ENCODE measurements at places on chromosomes 16 and 17. TPM values are rescaled to one million over a fixed set of nuclear protein-coding genes. Genes with fewer than 3 reads are reported as not detected.

The P4HB gene
- 636 TPM for total RNA-seq

- peak; percentile 85 for DNase-seq
Observed at GRCh38 chr17:31579265-31579664, 187.8 kb downstream of the RAB11FIP4 start.

The ERAL1 gene
- total RNA-seq = 47.1 TPM

The ST6GALNAC1 gene
- 0.76 TPM for total RNA-seq

The STX1B gene
- total RNA-seq = 3.9 TPM

DNA sequence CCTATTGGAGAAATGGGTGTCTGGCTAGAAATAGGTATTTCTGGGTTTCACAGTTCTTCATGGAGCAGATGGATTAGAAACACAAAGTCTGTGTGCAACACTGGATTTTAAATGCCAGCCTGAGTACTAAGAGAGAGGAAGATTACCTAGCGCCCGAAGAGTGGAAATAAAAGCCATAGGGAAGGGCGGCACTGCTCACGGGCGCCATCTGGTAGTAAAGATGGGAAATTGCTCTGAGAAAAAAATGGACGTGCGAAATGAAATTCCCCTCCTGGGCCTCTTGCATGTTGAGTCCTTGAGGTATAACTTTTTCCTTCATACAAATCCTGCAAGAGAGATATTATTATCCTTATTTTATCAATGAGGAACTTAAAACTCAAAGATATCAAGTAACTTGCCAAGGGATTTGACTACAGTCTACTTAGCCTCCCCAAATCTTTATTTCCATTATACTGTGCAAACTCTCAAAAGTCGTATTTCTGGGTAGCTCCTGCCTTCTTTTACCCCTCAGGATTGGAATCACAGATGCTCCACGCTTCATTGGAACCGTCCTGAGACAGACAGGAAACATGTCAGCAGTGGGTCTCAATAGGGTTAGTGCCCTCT lies 72.8 kb downstream of the MMD start:
- peak; percentile 32 for DNase-seq

The MPV17L gene
- total RNA-seq = not detected

The DNASE1L2 gene
- 7.3 TPM for total RNA-seq

GRCh38 chr17:6495450-6496115 lies 51.3 kb downstream of the PIMREG start:
- no peak for DNase-seq

DNA sequence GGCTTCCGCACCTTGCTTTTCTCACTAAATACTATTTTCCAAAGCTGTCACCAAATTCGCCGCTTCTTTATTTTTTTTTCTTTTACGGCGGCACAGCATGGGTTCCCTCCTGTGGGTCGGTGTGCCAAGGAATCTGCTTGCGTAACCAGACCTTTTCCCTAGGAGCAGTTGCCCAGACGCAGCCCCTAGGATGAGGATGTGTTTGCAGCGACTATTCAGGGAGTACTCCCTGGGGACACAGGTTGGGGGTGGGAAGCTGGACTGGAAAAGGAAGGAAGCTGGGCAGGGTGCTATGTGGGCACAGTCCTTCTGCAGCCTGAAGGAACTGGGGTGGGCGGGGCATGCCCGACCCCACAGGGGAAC lies 49.0 kb upstream of the ZCCHC14 start:
- DNase-seq = no peak

The RNU2-1 gene
- 4,274 TPM for total RNA-seq

The KRTAP4-4 gene
- not detected for total RNA-seq

The NOTUM gene
- total RNA-seq = not detected

- no peak for DNase-seq
Observed at GRCh38 chr16:50980666-50981065, 170.4 kb downstream of the SALL1 start.

DNA sequence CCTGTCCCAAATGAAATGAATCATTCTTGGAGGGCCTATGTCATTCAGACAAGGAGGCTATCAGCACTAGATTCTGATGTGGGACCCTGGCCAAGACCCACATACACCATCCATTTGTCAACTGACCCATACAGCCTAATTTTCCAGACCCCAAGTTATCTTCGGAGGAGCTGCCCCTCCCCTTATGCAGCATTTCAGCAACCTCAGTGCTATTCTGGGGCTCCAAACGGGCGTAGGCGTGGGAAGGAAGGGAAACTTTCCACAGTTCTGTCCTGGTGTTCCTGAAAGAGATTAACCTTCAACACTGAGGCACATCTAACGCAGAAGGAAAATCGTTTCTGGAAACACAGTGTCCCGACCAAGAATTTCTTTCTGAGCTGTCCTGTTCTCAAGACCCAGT lies 86.7 kb downstream of the MYH11 start:
- no peak for DNase-seq

DNA sequence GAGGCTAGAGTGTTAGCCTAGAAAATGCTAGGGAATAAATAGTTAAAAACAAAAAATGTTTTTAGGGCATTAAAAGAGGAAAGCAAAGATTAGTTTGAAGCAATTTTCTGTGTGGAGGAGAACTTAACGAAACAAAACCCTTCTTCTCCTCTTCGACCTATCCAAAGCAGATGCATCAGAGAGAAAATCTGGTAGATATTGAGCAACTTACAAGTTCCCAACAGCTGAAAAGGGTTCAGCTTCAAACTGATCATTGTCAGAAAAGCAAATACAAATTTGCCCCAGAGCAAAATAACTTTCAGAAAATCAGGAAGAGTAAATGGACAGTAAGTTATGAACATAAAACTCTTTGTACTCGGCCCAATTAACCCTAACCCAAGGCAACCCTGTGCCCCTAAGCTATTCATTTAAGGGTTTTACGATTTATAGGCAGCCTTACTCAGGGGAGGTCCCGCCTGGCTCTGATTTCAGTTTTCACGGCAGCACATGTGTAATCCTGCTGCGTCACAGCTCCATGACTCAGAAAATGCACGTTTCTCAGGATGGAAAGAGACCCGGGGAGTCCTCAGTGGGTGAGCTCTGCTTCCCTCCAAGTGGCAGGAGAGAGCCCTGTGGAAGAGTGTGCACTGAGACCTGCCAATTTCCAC lies 405.7 kb upstream of the SALL1 start:
- DNase-seq = no peak

GRCh38 chr16:87332150-87332549 lies 15.0 kb upstream of the C16orf95 start:
- no peak for DNase-seq

- DNase-seq = no peak
Observed at GRCh38 chr17:78174870-78175642, 6.7 kb downstream of the SYNGR2 start.

The CLEC18A gene
- total RNA-seq = 1.3 TPM

The PIRT gene
- not detected for total RNA-seq

GRCh38 chr16:66894055-66894454 lies 13.7 kb downstream of the PDP2 start:
- DNase-seq = no peak

GRCh38 chr17:73795730-73796129 lies 151.5 kb upstream of the SDK2 start:
- no peak for DNase-seq

- no peak for DNase-seq
Observed at GRCh38 chr16:57800200-57801097, 1.8 kb downstream of the KIFC3 start.

DNA sequence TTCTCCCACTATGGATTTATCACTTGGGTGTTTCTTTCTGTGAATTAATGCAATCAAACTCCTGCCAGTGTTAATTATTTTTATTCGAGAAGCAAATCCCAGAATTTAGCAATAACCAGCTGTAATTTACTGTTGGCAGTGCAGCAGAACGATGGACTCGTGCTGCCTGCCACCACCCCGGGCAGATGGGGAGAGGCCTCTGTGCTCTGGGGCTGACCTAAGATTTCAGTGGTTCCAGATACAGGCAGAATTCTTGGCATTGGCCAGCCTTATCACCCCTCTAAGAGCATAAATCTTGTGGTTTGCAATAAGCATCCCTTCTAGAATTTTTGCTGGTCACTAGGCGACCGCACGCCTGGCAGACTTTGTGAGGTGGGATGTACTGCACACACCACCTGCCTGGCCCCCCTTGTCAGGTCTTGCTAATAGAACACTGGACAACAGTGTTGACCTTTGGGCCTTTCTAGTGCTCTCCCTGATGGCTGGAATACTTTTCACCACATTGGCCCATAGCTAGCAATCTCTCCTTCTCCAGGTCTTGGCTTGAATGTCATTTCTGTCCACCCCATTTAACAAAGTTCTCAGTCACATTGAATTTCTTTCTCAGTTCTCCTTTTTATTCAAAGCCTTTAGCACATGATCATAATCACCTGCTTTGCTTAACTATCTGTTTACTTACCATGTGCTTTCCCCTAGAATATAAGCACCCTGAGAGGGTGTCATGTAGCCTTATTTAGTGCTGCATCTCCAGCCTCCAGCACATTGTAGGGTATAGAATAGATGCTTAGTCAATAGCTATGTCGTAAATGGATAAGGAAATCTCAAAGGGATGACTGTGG lies 122.1 kb upstream of the DYNLRB2 start:
- no peak for DNase-seq

DNA sequence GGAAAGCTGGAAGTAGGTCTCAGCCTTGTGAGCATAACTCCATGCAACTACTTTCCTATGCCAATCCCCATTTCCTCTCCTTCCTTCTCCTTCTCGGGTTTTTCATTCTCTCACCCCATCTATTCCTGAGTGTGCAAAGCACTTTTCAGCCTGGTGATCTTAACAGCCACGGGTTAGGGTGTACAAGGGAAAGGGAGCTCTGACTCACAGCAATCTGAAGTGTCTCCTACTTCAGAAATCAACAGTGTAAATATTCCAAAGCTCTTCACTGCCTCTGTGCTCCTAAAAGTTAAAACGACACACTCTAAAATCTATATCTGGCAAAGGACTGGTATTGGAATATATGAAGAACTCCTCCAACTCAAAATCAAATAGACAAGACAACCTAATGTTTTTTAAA lies 268.0 kb upstream of the IRX3 start:
- no peak for DNase-seq

DNA sequence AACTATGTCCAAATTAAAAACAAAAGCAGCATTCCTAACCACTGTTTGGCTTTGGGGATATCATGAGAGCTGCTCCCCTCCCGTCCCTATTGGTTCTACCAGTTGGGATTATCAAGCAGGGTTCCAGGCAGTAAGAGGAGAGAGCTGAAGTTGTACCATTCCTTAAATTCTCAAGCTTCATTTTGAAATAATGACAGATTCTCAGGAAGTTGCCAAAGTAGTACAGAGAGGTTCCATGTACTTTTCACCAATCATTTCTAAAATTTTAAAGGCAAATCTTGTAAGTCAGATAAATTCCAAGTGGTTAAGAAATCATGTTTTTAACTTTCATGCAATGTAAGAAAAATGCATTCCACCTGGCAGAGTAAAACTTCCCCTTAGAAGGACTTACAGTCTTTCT lies 36.9 kb downstream of the TEX2 start:
- no peak for DNase-seq

DNA sequence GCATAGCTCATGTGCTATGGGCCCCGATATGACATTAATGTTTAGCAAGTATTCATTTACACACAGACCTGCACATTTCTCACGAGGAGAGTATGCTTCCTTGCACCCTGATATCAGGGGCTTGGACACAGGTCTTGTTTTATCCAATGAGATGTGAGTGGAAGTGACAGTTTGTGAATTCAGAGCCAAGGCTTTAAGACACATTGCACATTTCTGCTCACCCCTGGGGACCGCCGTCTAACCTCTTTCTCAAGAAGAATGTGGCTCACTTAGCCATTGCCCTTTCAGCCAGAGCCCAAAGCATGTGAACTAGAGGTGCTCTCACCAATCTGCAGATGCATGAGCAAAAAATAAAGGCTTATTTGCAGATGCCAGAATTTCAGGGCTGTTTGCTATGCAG lies 116.1 kb upstream of the C16orf82 start:
- no peak for DNase-seq

DNA sequence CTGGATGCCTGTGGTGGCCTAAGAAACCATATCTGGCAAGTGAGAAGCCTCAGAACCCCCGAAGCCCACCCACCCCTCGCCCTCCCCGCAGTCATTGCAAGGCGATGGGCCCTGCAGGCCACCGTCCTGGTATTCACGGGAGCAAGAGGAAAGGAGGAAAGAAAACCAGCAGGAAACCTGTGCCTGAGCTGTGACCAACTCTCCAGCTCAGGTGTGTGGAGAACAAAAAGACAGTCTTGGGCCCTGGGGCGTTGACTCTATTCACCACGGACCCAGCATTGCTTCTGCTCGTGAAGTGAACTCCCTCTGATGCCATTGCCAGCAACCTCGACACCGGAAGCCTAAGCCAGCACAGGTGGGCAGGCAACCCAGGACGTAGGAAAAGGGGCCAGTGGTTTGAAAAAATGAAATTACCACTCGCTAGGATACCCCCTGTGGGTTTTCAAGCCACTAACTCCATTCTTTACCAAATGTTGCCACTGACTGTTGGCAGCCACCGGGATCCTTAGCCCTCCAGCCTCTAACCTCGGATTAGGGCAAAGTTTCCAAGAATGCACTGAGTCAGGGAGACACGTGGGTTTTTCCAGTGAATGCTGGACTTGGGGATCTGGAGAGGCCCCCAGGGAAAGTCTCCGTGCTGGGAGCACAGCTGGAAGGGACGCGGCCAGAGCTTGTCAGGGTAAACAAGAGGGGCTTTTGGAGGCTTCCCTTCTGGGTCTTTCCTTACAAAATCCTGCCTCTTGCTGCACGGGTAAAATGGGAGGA lies 25.1 kb downstream of the FA2H start:
- DNase-seq = no peak

GRCh38 chr17:30796016-30796415 lies 28.5 kb downstream of the CRLF3 start:
- DNase-seq = no peak

DNA sequence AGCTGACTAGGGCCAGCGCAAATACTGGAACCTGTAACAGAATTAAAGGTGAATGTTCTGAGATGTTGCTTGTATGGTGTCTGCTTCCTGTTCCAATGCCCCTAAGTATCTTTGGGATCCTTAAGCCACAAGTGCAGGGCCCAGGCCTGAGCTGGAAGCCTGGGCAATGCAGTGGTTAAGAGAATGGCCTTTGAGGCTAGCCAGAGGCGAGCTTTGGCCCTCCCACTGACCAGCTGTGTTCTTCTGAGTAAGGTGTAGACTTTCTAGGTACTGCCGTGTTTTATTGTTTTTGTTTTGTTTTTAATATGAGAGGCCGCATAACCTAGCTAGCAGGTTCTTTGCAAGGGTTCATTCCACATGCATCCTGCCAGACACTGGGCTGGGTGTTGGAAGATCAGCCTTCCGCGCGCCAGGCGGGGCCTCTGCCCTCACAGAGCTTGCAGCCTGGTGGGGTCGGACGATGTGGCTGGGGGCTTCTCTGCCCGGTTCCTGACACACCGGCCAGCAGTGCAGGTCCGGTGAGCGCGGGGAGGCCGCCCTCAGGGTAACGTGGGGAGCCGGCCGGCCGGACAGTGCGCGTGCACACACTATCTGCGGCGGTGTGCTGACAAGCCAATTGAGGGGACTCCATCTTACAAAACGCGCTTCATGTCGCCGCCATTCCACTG lies 551 bp upstream of the MLX start:
- no peak for DNase-seq

Data from PC-9 (cell line).